Activated gamma-delta T cell (primary cell): ENCODE measurements at places on chromosomes 5 and 9.

DNA sequence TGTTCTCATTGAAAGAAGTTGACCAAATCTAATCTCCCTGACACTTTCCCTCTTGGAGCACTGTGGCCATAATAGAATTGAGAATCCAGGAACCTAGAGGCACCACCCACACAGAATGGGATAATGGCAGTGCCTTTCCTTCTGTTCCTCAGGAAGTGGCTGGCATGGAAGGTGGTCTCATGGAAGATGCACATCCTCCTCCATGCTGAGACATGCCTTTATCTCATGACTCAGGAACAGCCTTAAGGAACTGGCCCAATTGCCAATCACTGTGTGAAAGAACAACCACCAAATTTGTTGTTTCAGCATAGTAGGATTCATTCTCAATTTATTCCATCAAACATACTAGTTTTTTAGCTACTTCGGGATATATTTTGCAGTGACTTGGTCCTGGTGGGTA is 137.5 kb upstream of the RASGRF2 start:
- no peak for DNase-seq

GRCh38 chr9:136656183-136656738 is 6.5 kb upstream of the EGFL7 start:
- DNase-seq = no peak

GRCh38 chr5:127392762-127393161 is 102.2 kb downstream of the MEGF10 start:
- no peak for DNase-seq

DNA sequence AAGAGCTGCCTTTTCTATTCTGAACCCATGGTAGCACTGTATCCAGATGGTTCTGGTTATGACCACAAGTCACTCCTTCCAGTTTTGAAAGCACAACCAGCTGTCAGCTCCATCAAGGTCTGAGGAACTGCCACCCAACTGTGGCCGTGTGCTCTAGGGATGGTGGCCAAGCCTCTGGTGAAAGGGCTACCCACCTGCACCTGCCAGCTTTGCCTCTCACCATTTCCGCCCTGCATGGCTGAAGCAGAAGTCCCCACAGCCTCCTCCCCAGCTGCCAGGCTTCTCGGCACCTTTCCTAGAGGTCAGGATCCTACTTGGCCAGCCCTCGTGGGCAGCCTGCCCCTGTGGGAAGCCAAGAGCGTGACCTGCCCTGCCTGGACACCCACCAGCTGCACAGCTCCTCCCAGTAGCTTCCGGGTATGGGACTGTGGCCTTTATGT is 16.8 kb downstream of the SEMA5A start:
- no peak for DNase-seq

DNA sequence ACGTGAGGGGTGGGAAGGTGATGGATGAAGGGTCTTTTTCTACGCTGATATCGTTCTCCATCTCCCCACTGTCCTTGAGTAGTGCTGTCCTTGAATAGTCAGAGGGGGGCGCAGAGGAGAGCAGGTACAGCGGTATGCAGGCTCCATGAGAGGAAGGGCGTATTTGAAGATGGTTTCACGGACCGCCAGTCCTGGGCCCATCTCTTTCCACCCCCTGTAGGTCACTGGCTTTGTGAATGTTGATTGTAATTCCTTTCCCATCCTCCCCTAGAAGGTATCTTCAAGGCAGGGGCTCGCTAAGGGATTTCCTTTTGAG is 40.8 kb upstream of the DAB2IP start:
- DNase-seq = no peak

GRCh38 chr5:173644673-173645436 is 28.4 kb upstream of the BOD1 start:
- DNase-seq = no peak

DNA sequence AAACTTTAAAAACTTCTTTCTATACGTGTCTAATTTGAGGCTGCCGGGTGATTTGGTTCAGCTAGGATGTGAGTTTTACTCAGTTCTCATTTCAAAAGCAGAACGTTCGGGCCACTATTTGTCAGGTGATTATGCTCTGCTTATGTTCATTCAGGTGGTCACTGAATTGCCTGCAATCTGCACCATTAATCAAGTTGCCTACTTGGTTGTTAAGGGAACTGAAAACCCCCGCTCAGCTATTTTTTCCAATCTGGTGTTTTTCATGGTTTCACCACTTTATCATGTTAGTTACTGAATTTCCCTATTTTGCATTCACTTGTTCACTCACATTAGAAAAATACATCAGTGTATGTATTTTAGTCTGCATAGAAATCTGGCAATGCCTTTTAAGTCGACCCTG is 523.0 kb downstream of the CSNK1G3 start:
- DNase-seq = no peak

DNA sequence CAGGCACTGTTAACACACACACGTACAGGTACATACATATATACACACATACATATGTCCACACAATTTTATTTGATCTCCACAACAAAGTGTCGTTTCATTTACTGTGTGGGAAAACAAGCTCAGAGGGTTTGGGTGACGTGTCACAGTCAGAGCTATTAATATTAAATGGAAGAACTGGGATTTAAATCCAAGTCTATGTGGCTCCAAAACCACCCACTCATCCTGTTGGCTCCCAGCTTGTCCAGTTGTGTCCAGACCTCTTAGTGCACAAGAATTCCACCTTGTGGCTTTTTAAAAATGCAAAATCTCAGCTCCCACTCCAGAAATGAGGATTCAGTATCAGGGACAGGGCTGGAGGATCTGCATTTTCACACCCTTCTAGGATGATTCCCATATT is 52.3 kb upstream of the PTPDC1 start:
- DNase-seq = no peak
